Natural killer cell treated with Interleukin-12 subunit alpha and Interleukin-12 subunit beta and Interleukin-15 and Interleukin-18, amount 100 ng/mL, for 72 hours (primary cell): ENCODE measurements at places on chromosomes 5 and 9.

GRCh38 chr5:148991566-148991965 lies 71.3 kb downstream of the SH3TC2 start:
- DNase-seq: no peak

DNA sequence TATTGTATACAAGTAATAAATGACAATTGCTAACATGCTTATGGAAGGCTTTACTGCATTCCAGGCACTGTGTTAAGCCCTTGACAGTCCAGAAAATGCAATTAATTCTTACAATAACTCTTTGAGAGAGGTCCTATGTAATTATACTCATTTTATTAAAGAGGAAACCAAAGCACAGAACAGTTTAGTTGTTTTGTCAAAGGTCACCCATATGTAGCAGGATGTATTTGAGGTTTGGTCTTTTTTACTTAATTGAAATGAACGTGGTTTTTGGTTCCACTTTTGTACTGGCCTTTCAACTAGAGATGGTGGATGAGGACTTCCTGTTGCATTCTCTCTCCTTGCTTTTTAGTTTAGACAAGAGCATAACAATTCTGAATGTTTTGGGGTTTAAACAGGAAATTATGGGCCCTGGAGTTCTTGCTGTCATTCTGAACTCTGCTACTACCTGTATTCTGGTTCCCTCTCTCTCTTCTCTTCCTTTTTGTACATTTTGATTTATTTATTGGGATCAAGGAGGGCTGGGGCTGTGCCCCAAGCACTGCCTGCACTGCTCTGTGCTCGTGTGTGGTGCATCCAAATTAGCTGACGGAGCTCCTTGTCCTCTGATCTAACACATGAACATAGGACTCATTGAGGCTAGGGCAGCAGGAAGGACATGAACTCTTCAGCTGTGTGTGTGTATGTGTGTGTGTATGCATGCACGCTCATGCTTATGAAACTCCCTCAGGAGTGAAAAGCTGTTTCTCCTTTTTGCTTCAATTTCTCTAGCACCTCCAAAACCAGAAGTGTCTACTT lies 47.4 kb downstream of the SLC28A3 start:
- no peak for DNase-seq

DNA sequence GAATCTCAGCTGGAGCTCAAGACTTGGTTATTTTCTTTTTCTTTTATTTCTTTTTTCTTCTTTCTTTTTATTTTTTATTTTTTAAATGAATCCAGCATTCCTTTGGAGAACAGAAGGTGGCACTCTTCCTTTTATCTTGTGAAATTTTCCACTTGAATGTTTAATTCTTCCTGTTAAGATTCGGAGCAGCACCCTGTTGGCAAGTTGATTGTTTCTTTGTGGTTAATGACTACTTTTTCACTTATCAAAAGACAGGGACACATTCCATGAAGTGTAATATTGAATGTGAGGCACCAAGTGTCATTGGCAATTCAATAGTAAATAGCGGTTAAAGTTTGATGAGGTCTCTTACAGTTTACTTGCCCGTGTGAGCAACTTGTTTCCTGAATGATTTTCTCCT lies 240.5 kb upstream of the CHD1 start:
- no peak for DNase-seq

DNA sequence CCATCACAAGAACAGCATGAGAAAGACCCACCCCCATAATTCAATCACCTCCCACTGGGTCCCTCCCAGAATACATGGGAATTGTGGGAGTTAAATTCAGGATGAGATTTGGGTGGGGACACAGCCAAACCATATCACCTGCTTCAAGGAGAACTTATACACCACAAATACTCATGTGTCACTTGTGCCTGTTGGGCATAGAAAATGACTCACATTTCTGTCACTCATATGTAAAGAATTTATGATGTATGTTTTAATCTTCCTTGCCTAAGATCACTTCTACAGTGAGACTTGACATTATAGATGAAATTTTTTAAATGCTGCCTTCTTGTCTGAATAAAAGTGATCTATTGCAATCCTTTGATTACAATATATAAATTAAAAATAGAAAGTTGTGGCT lies 23.0 kb upstream of the PRDM6 start:
- no peak for DNase-seq

GRCh38 chr9:130627896-130628792 lies 36.2 kb upstream of the PRDM12 start:
- DNase-seq: no peak

GRCh38 chr9:96164268-96164683 lies 137.7 kb downstream of the HSD17B3 start:
- no peak for DNase-seq

GRCh38 chr5:140251527-140251973 lies 51.4 kb downstream of the PFDN1 start:
- DNase-seq: peak; percentile 75

GRCh38 chr9:76912636-76913275 lies 6.8 kb upstream of the PRUNE2 start:
- no peak for DNase-seq

GRCh38 chr5:108379722-108380530 lies 2.0 kb downstream of the FBXL17 start:
- DNase-seq: no peak

- no peak for DNase-seq
Measured at GRCh38 chr5:133873449-133873848, 95.0 kb downstream of the C5orf15 start.

DNA sequence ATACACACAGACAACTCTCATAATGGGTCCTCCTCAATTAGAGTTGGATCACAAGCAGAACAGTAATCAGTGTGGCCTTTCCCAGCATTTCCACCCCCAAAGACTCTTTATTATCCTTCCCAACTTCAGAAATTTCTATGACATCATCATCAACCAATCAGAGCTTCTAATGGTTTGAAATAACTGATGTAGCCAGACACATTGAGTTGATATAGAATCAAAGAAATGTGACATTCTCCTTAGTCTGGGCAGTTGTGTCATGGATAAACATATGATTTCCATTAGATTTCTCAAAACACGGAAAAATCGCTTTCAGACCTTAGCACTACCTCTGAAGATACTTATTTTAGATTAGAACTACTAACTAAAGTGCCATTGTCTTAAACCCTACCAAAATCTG lies 75.7 kb upstream of the NFIB start:
- DNase-seq: no peak

DNA sequence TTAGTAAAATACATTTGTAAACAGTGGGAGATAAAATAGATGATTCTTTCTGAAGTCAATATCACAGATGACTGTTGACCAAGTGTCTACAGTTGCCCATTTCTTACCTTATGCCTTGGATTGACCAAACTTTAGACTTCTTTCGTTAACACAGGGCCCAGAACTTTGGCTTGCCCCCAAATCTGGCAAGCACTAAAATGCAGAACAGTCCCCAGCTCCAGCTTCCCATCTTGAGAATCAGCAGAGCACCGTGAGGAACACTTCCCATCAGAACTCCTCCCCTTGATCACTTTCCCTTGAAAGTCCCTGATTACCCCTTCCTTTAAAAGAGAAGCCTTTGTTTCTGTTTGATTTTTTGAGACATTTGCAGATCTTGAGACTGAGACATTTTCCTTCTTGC lies 1039.9 kb downstream of the TLE1 start:
- no peak for DNase-seq

DNA sequence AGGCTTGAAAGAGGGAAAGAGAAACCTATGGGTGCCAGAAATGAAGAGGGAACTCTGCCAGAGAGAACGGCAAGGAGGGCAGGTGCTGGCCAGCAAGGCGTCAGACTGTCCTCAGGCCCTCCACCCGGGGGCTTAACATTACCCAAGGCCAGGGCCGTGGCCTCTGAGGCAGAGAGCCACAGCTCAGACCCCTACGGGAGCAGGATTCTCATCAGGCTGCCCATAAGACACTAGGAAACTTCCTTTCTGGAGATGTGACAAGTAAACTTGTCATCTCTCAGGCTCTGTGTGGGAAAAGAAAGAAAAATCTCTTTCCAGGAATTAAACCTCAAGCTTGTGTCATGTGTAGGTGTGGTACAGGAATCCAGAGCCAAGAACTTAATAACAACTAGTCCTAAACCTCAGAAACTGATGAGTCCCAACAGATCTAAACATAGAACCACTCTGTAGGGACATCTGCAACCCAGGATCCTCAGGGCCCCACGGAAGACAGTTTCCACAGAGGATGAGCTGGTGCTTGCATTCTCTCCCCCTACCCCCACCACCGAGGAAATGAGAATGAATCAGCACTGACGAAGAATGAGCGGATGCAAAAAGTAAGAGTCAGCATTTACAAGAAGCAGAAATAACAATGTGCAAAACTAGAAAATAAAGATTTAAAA lies 74.3 kb downstream of the DCP2 start:
- DNase-seq: no peak

DNA sequence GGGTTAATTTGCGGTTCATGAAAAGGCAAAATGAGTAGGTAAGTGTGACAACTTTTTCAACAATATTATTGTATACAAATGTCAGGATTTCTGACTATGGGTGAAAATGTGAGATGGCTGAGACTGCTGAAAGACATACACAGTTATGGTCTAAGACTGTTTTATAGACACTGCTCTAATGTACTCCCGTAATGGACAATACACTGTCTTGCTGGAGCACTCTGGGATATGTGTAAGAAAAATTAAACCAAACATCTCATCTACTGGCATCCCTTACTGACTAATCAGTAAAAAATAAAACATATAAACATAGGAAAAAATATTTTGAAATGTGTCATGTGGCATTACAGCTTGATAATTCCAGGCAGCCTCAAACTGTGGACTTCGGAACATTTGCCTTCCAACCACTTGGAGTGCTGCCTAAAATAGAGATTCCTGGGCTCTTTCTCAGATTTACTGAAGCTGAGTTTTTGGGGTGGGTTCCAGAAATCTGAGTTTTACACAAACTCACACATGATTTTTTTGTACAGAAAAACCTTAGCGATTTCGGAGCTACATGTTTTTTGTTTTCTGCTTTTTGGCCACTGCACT lies 233.9 kb upstream of the TBCA start:
- DNase-seq: no peak

DNA sequence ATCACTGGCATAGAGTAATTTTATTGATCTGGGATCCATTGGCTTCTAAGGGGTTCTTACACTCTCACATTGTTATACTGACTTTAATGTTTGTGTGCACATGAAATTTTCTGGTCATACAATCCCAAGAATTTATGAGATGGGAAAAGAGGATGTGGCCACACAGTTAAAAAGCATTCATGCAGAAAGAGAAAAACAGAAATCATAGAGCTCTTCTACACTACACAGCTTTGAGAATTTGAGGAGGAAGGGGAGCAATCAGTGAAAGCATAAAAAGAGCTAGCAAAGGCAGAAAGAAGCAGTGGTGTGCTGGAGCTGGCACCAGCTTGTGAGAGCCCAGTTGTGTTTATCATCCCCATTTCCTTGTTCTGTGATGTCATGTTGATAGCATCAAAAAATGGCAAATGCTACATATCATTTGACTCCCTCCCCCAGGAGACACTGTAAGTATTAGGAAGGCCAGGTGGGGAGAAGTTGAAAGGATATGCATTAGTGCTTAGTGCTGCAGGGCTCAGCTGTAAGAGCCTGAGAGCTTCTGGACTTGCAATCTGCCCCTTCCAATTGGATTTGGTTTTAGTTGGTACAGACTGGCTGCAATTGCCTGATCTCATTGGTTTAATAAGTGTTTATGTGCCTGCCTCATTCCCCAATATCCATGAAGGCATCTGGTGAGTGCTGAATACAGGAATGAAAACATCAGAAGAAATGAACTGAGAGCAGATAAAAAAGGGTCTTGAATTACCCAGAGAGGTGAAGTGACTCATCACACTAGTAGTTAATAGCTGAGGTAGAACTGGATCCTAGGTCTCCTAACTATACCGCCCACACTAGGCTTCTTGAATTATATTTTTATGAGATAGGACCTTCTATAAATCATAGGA lies 30.9 kb downstream of the RHOBTB3 start:
- no peak for DNase-seq

- DNase-seq: no peak
Measured at GRCh38 chr5:161846746-161847145, 1.2 kb upstream of the GABRA1 start.

DNA sequence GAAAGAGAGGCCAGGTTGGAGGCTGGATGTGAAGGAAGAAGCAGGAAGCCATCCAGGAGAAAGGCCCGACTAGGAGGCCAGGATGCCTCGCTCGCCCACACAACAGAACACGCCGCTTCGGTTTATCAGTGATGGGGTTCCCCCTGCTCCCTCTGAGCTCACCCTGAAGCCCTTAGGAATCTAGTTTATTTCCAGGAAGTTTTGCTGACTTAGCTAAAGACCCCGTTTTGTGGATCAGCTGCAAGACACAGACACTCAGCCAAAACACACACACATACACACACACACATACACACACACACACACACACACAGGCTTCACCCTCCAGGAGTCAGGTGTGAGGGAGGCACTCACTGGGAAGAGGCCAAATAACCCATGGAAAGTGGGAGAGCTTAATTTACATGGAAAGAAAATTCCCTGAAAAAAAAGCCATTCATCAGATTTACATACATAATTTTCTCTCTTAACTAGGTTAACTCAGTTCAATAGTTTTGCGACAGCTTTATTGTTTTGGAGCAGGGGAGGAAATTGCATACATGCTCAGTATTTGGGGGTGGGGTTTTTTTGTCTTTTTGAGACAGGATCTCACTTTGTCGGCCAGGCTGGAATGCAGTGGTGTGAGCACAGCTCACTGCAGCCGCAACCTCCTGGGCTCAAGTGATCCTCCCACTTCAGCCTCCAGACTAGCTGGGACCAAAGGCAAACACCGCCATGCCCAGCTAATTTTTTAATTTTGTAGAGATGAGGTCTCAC lies 92.7 kb upstream of the HAND1 start:
- DNase-seq: no peak

- DNase-seq: no peak
Measured at GRCh38 chr5:6085341-6085860, 292.9 kb downstream of the MED10 start.

DNA sequence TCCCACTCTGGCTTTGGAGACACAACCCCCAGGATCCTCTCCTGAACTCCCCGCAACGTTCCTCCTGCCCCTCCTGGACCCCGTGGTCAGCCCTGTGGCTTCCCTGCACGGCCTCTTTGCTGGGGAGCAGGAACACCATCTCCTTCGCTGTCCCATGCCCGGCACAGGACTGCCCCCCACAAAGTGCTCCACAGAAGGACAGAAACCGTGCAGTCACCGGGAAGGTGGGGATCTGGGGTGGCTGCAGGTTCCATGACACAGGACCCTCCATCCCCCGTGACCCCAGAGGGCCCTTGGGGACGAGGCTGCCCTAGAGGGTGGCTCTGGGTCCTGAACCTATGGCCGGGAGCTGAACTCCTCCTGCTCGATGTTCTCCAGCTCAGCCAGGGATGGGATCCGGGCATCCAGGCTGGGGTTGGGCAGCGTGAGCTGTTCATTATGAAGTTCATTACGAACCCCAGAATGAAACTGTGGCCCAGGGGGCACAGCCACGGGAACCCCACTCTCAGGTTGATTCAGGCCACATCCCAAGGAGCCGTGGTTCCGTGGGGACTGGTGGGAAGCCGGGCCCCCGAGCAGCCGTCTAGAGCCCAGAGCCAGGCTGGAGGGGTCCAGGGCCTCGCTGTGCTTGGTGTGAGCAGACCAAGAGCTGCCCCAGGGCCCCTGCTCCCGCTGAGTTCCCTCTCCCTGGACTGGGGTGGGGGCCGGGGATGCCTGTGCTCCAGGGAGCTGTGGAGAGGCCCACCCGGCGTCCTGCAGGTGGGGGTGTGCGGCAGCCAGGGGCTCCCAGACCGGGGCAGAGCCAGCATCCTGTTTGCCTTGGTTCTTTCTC lies 684 bp upstream of the SLC6A19 start:
- DNase-seq: no peak
